Esophagus mucosa (tissue), 1 donor: ENCODE measurements at places on chromosomes 12 and 14.

DNA sequence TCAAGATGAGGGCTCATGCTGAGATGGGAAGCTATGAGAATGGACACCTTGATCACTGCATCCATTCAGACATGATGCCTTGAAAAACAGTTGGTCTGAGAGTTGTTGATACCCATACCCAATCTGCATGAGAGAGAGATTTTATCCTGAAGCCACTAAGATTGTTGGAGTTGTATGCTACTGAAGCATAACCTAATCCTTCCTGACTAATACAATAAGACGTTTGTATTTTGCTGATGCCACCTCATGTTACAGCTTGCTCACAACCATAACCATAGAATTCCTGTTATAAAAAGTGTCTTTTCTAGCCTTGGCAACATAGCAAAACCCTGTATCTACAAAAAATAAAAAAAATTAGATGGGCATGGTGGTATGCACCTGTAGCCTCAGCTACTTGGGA is 12.7 kb upstream of the SERPINA1 start:
- ATAC-seq: peak; percentile 74

- peak; percentile 53 for ATAC-seq
These were observed 18.2 kb downstream of the CD9 start for GRCh38 chr12:6218347-6218925.

DNA sequence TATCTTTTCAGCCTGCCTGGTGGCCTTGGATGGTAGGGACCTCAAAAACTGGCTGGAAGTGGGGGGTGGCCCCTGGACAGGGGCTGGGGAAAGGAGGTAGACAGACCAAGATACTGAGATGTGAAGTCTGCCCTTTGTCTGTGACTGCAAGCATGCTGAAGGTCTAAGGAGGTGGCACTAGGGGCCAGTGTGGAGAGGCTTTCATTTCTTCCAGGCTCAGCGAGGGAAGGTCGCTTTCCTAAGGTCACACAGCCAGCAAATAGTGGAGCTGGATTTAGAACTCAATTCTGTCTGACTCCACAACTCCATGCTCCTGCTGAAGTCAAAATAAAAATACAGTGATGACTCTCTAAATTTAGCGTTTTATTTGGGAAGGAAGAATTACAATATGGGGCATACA is 11.3 kb upstream of the PLBD2 start:
- no peak for ATAC-seq

DNA sequence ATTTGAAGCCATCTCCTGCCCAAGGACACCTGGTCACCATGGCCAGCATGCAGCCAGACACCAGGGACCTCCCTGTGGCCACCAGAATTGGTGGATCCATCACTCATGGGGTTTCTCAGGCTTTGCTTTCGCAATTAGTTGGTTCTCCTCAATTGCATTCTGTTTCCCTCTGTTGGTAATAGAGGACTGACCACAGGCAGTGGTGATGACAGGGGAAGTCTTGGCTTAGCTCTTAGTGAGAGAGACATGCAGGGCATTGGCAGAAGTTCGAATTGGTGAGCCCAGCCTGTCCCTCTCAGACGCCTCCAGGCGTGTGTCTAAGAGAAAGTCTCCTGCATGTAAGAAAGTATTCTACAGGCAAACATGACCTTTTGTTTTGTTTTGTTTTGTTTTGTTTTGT is 21.3 kb downstream of the HCAR2 start:
- peak; percentile 39 for ATAC-seq
